Stimulated activated memory B cell treated with anti-CD40 and anti-IgM and Interleukin-4, amounts not matched to agents 10 μg/mL and 1 μg/mL and 100 μg/mL, for 72 hours (primary cell): ENCODE measurements at places on chromosomes 4 and X.

- no peak for ATAC-seq
Observed at GRCh38 chrX:85221361-85221760, 22.2 kb downstream of the SATL1 start.

- no peak for ATAC-seq
Observed at GRCh38 chrX:118504581-118504980, 9.0 kb downstream of the DOCK11 start.

- ATAC-seq = no peak
Observed at GRCh38 chr4:48604041-48604440, 114.0 kb downstream of the ZAR1 start.

DNA sequence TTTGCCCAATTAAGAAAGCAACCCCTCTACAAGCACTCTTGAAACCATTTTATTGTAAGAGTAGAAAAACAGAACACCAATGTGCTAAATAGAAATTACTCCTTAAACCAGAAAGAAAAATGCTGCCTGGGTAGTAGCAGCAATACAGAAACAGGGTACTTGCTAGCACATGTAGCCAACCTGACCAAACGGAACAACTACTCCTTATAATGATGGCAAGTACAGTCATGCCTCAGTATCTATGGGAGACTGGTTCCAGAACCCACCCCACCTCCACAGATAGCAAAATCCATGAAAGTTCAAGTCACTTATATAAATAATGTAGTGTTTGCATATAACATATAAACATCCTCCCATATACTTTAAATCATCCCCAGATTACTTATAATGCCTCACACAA is 168.8 kb downstream of the ATRX start:
- ATAC-seq = no peak

GRCh38 chr4:128858879-128859671 is 49.6 kb downstream of the JADE1 start:
- ATAC-seq = no peak

DNA sequence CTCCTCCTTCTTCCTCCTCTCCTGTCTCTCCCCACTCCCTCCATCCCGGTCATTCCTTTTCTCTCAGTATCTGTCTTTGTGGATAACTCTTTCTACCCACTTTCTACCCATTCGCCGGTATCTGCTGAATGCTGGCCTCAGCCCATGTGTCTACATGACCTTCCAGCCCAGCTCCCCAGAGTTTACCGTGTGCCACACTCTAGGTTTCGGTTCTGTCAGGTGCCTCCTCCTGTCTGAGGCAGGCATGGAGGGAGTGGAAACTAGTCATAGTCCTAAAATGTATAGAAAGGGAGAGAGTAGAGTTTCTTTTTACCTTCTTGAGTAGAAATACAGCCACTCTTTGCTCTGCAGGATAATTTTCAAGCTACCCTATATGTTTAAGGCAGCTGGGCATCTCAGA is 33.5 kb upstream of the SCRG1 start:
- peak; percentile 58 for ATAC-seq

DNA sequence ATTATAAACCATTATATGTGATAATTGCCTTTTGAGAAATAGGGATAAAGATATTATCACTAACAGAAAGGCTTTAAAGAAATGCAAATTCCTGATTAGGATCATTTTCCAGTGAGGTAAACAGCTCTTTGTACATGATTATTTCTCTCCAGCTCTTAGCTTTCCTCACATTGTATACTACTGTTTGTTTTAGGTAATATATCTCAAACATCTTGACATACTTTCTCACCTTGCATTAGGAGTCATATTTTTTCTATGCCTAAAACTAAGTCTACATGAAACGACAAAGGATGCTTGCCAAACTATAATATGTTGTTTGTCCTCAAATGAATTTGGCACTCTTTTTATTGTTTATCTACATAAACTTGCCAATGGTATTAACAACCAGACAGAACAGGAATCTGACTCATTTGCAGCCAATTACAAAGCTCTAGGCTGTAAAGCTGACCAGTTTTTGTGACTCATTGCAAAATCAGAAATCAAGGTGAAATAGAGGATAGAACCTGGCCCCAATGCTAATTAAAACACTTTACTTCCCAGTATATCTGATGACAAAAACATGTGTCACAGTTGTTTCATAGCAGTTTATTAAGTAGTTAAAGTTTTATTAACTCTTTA is 107.0 kb downstream of the IQCM start:
- ATAC-seq = no peak

DNA sequence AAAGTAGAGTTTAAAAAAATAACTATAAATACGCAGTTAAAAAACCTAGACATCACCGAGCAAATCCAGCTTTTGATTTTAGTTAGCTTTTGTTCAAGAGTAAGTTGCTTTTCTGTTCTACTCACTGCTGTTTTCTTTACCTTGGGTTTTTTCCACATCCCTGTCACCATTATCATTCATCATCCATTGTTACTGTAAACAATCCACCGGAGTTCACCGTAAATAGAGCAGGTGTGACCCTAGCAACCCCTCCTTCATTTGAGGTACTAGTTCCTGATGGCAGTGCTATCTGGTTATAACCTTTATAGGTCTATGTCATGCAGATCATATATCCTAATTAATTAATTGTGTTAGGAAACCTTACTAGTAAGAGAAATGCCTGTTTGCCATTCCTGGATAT is 43.0 kb upstream of the TEX13D start:
- no peak for ATAC-seq

- peak; percentile 22 for ATAC-seq
Observed at GRCh38 chr4:15001248-15001868, 923 bp upstream of the CPEB2 start.

DNA sequence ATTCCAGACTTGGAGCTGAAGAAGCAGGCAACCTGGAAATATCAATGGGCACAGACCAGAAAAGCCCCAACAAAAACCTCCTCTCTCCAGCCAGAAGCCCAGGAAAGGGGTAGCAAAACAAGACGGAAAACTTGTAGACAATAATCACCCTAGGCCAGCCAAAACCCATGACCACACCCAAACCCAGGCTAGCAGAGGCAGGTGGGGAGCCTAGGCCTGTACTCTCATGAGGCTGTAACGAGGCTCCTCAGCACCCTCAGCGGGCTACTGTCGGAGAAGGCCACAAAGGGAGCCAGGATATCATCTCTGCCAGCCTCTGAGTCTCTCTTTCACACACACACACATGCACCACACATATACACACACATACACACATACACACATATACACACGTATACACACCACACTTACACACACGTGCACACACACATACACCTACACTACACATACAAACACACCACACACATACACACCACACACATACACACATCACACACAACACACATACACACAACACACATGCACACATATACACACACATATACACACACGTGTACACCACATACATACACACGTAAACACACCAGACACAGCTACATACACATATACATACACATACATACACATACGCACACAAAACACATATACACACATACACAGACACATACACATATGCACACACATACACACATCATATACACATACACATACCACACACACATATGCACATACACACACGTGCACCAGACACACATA is 90.6 kb downstream of the FHDC1 start:
- no peak for ATAC-seq

- ATAC-seq = no peak
Observed at GRCh38 chrX:44035571-44035970, 62.4 kb upstream of the NDP start.

DNA sequence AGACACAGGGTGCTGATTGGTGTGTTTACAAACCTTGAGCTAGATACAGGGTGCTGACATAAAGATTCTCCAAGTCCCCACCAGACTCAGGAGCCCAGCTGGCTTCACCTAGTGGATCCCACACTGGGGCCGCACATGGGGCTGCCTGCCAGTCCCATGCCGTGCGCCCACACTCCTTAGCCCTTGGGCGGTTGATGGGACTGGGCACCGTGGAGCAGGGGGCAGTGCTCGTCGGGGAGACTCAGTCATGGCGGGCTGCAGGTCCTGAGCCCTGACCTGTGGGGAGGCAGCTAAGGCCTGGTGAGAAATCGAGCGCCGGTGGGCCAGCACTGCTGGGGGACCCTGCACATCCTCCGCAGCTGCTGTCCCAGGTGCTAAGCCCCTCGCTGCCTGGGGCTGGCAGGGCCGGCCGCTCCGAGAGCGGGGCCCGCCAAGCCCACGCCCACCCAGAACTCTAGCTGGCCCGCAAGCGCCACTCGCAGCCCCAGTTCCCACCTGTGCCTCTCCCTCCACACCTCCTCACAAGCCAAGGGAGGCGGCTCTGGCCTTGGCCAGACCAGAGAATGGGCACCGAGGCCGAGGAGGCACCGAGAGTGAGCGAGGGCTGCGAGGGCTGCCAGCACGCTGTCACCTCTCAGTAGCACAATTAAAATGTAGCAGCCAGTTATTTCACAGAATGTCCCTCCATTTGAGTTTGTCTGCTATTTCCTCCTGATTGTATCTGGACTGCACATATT is 76.1 kb upstream of the PNPLA4 start:
- no peak for ATAC-seq

- peak; percentile 72 for ATAC-seq
Observed at GRCh38 chr4:152536545-152537182, 772 bp upstream of the FBXW7 start.

DNA sequence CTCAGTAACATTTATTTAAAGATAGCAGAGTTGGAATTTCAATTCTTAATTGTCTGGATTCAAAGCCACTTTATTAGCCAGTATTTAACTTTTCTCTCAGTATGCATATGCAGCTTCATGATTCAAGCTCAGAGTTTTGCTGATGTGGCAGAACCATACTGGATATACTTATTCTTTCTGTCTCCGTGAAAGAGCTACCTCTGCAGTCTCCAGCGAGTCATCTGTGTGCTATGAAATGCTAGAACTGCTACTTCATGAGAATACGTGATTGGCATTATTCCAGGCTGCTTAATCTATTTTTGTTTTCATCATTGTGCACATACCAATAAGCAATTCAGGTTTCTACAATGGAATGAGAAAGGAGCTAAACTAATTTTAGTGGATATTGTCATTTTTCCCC is 743.7 kb downstream of the C4orf33 start:
- no peak for ATAC-seq

- ATAC-seq = no peak
Observed at GRCh38 chr4:108184453-108185049, 15.8 kb upstream of the LEF1 start.

GRCh38 chr4:151659601-151660364 is 101.0 kb downstream of the GATB start:
- ATAC-seq = no peak

GRCh38 chr4:84177831-84178542 is 321.1 kb downstream of the NKX6-1 start:
- no peak for ATAC-seq

- no peak for ATAC-seq
Observed at GRCh38 chr4:53010318-53010717, 148.2 kb downstream of the RASL11B start.

- no peak for ATAC-seq
Observed at GRCh38 chrX:31449081-31449480, 377.2 kb upstream of the FTHL17 start.

GRCh38 chr4:118941149-118941548 is 52.5 kb downstream of the SYNPO2 start:
- no peak for ATAC-seq

DNA sequence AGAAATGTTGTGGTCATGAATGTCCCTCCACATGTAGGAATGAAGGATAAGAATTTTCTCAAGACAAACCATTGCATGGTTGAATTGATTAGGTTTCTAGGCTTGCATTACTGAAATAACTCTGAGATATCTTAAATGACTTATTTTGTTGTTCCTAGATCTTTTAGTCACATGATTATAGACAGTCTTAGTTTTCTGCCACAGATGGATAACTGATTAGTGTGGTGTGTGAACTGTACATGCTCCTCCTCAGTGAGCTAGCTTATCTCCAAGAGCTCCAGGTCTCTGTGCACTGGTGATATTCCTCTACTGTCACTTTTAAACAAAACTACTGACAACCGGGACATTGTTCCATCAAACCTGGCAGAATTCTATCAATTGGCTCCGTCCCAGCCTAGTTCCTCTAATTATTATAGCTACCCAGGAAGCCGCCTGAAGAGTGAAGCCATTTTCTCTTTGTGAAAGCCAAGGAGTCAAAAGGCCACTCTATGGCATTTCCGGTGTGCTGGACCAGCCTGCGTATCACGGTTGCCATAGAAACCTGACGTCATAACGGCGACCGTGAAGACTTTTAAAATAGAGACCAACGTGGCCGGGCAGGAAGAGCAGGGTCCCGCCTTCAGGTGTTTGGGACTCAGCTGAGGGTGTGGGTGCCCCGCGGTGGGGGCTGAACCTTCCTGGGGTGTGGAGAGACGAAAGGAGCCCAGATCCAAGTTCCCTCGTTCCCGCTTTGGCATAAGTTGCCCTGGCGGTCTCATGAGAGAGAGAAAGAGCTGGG is 28.1 kb downstream of the BEX3 start:
- ATAC-seq = peak; percentile 83

- ATAC-seq = no peak
Observed at GRCh38 chrX:34576864-34577263, 80.2 kb downstream of the TMEM47 start.

- no peak for ATAC-seq
Observed at GRCh38 chr4:108337923-108338322, 169.2 kb upstream of the LEF1 start.

- ATAC-seq = no peak
Observed at GRCh38 chrX:47216393-47216925, 2.0 kb upstream of the CDK16 start.

- ATAC-seq = no peak
Observed at GRCh38 chr4:8778291-8778690, 93.3 kb downstream of the HMX1 start.

DNA sequence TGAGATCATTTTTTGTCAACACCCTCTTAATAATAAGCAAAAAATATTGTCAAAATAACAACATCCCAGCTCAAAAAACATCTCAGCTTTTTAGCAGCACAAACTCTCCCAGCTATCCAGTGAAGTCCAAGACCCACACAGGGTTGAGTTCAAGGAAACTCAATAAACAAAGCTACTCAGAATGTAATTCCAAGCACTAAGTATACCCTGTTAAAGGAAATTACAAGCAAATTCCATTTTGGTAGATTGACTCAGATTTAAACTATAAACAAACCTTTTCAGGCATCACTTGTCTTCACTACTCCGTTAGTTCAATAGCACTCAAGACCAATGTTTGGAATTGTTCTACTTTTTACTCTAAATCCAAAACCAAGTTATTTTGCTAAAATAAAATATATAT is 506.0 kb upstream of the INTU start:
- no peak for ATAC-seq

GRCh38 chrX:12315526-12315925 is 177.3 kb downstream of the FRMPD4 start:
- no peak for ATAC-seq

DNA sequence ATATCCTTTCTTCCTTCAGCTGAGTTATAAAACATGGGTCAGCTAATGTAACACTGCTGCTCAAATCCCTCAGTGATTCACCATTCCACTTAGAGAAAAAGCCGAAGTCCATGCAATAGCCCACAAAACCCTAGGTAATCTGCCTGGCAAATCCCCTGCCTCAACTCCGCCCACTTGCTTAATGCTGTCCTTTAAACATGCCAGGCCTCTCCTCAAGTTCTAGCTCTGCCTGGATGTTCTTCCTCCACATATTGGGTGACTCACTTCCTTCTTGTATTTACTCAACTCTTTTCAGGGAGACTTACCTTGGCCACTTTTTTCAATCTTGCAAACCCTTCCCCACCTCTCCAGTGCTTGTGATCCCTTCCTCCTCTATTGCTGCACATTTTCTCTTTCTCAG is 89.8 kb downstream of the EMCN start:
- ATAC-seq = no peak

- ATAC-seq = no peak
Observed at GRCh38 chrX:155745792-155746191, 133.0 kb upstream of the TMLHE start.

GRCh38 chrX:2383735-2384134 is 117.0 kb downstream of the DHRSX start:
- ATAC-seq = no peak

- ATAC-seq = no peak
Observed at GRCh38 chr4:115433491-115433890, 320.1 kb upstream of the NDST4 start.
